Stimulated activated CD8-positive, alpha-beta memory T cell treated with anti-CD3 and anti-CD28 coated beads, Interleukin-4, amount 100 ng/mL, for 1 hour (primary cell): ENCODE measurements at places on chromosomes 4 and X.

GRCh38 chr4:25000639-25001038 lies 30.1 kb downstream of the LGI2 start:
- DNase-seq, result no peak

- DNase-seq, result no peak
These were observed 98.9 kb downstream of the GPR82 start for GRCh38 chrX:41822892-41823291.

- no peak for DNase-seq
These were observed 170.0 kb downstream of the SMIM20 start for GRCh38 chr4:26083987-26084386.

GRCh38 chr4:79492148-79492547 lies 84.1 kb upstream of the GK2 start:
- no peak for DNase-seq

GRCh38 chrX:21738950-21739287 lies 19.0 kb downstream of the SMPX start:
- DNase-seq, result no peak

DNA sequence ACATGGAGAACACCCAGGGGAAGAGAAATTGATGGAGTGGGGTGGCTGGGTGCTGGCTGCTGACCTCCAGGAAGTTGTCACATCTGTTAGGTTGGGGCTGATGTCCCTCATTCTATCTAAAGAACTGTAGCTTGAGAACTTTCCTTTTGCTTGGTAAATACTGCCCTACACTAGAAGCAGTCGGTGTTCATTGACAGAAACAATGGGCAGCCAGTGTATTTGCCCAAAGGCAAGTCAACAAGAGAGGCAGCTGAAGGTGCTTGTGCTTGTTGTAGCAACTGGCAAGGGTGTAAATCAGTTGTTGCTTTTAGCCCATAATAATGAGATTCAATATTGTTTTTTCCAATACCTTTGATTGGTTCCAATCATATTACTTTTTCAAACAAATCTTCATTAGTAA lies 956 bp downstream of the TMEM154 start:
- DNase-seq, result no peak

- DNase-seq, result no peak
These were observed 42.7 kb downstream of the METAP1 start for GRCh38 chr4:99038213-99038612.

DNA sequence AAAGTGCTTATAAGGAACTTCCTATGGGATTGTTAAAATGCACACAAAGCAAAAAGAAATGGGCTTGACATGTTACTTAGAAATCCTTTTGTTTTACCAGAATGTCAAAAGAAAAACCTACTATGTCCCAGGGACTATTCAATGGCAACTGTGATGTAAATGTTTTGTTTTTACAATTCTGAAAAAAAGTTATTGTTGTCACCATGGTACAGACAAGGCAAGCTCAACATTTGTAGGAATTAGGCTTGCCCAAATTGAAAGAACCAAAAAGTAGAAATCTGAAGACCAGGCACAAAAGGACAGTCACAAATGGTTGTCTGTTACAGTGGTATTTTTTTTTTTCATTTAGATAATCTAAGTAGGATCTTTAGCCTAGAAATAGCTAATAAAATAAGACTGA lies 638.6 kb downstream of the STPG2 start:
- no peak for DNase-seq

- no peak for DNase-seq
These were observed 1215.8 kb downstream of the RAPGEF2 start for GRCh38 chr4:160318567-160319220.

DNA sequence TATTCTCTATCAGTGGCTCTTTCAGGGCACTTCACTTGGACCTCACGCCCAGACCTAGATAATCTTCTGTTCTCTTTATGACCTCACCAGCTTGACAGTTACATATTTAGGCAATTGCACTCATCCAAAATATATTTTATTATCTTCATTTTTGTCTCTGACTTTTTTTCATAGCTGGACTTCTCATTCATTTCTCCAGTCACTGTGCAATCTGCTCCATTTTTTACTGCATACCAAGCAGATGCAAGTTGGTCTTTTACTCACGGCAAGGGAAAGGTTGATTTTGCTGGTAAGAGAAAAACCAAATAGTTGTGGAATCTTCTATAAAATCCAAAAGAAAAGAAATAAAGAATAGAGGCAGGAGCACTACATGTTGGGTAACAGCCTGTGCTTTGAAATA lies 31.7 kb downstream of the MAD2L1 start:
- no peak for DNase-seq

DNA sequence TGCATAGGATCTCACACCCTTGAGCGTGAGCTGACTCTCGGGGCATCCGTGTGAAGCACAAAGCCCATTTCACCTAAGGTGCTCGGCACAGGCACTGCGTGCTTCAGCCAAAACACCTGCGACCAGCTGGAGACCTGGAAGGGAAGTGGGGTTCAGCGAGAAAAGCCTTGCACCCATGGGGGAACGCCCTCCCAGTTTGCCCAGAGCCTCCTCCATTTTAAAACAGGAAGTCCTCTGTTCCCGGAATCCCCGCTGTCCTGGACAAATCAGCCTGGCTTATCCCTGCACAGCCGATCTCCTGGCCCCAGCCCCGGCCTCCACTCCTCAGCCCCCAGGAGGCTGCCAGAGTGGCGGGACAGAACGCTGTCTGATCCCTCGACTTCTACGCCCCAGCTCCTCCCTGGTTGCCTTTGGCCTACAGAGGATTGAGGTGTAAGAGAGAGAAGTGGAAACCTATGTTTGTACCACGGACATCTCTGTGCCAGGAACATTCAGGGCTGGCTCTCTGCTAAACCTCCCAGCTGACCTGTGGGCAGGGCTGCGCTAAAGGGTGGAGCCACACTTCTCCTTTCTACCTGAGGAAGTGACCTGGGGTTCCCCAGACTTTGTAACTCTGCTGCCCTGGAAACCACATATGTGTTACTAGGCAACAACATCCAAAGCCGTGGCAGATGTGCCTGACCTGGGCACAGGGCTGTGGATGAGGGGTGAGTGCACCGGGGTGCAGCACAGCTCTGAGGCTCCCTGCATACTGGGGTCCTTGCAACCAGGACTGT lies 3.8 kb upstream of the C4orf50 start:
- DNase-seq, result no peak

- DNase-seq, result no peak
These were observed 2.8 kb upstream of the SEL1L3 start for GRCh38 chr4:25865586-25865985.

DNA sequence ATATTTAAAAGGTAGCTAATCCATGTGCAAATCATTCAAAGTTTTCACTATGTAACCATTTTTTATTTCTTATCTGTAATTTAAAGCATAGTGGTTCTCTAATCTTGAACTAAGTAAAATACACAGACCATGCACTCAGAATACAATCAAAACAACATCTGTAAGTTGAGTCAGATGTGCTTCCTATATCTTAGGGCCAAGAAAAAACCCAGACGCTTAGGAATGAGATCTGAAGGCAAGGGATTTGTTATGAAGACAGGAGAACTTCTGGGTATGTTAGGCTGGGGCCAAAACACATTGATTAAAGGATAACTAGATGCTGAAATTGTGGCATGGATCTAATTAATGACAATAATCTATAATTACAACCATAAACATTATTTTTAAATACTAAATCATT lies 120.3 kb downstream of the PDE5A start:
- no peak for DNase-seq

DNA sequence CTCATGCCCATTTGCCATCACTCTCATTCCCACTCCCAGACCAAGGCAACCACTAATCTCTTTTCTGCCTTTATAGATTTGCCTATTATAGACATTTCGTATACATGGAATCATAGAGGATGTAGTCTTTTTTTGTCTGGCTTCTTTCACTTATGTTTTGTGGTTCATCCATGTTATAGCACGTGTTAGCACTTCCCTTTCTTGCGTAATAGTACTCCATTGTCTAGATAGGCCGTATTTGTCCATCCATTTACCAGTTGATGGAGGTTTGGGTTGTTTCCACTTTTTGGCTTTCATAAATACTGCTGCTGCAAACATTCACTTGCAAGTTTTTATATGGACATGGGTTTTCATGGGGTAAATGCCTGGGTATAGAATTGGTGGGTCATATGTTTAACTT lies 48.4 kb downstream of the KIF4A start:
- DNase-seq, result no peak

DNA sequence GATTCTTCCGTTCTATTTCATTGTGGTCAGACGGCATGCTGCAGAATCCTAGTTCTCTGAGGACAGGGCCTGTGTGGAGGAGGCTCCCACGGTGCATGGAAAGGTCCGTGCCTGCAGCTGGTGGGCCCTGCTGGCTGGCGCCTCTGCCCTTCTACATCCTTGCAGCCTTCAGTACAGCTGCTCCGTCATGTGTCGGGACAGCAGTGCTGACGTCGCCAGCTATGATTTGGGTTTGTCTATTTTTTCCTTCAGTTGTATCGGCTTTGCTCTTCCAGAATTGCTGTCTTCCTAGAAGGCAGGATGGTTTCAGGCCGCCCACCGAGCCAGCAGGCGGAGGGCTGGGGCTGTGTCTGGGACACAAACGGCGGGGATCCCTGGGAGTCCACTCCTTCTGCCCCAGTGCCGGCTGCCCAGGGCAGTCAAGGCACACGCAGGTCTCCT lies 32.1 kb upstream of the CPLX1 start:
- DNase-seq, result no peak

- no peak for DNase-seq
These were observed 690 bp upstream of the NEIL3 start for GRCh38 chr4:177308847-177309521.

- no peak for DNase-seq
These were observed 287.8 kb upstream of the GK2 start for GRCh38 chr4:79695848-79696247.

DNA sequence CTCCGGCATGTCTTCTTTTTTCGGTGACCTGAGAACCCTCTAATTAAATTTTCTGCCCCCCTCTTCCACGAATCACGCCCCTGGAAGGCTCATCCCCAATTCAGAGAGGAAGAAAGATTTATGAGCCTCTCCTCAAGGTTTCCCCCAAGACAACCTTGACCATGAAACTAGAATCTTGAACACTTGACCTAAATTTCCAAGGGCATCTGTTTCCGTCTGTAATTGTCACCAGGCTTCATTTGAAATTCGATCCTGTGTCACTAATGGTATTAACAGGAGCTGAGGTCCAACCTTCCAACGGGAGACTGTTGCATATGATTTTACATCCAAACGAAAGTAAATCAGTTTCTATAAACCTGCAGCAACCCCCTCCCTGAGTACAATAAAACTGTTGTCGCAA lies 139.9 kb upstream of the ZIC3 start:
- no peak for DNase-seq

- DNase-seq, result no peak
These were observed 460.3 kb downstream of the SPRY1 start for GRCh38 chr4:123856689-123857545.

- DNase-seq, result no peak
These were observed 146.4 kb upstream of the DIAPH2 start for GRCh38 chrX:96538104-96538725.

DNA sequence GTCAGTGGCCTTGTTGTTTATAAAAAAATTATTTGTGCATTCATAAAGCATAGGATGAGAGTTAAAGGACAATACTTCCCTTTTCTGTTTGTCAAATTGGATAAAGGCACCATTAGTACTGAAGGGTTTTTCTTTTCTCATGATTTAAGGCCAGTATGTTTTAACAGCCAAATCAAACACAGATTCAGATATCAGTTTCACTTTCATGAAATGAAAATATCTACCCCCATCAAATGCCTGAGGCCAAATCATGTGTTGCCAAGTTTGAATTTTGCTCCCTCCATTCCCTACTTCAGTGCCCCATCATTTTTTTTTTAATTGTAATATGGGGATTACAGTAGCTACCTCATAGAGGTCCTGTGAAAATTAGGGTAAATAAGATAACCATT lies 745.9 kb downstream of the RPA4 start:
- DNase-seq, result no peak

GRCh38 chr4:72602396-72603376 lies 33.7 kb upstream of the ADAMTS3 start:
- DNase-seq, result no peak

DNA sequence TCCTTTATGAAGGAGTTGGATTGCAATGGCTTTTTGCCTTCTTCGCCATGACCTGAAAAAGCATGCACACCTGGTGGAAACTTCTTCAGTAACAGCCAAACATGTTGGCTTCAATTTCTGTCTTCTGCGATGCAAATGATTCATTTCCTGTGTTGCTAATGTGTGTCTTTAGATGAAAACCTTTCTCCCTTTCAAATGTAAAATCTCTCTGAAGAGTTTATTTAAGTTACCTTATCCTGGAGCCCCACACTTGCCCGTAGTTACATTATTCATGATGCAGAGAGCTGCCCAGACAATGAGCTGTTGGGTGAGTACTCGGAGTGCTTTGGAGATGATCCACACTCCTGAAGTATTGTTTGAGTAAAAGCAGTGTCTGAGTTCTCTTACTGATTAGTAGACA lies 1100.9 kb downstream of the RPA4 start:
- DNase-seq, result no peak

- no peak for DNase-seq
These were observed 15.8 kb downstream of the NLGN3 start for GRCh38 chrX:71160475-71160874.
